ENCODE measurements at places on chromosomes 3 and 15. TPM values are rescaled to one million over a fixed set of nuclear protein-coding genes. Genes with fewer than 3 reads are reported as not detected.

Gene SPSB4
- 17.2 TPM for total RNA-seq

- DNase-seq, result no peak
Observed at GRCh38 chr3:168061332-168061996, 34.3 kb downstream of the GOLIM4 start.

DNA sequence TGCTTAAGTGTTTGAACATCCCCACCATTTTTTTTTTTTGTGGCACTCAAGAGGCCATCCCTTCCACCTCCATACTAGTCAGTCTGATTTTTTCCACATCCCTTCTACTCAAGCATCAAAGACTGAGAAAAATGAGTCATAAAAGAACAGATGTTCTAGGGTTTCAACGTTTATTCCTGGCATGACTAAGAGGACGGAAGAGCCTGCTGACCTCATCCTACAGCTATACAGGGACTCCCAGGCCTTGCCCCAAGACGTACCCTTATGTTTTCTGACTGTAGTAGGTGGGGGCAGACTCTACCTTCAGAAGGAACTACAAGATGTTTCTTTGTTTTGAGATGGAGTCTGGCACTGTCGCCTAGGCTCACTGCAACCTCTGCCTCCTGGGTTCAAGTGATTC is 3.3 kb upstream of the ITPKA start:
- DNase-seq, result no peak

DNA sequence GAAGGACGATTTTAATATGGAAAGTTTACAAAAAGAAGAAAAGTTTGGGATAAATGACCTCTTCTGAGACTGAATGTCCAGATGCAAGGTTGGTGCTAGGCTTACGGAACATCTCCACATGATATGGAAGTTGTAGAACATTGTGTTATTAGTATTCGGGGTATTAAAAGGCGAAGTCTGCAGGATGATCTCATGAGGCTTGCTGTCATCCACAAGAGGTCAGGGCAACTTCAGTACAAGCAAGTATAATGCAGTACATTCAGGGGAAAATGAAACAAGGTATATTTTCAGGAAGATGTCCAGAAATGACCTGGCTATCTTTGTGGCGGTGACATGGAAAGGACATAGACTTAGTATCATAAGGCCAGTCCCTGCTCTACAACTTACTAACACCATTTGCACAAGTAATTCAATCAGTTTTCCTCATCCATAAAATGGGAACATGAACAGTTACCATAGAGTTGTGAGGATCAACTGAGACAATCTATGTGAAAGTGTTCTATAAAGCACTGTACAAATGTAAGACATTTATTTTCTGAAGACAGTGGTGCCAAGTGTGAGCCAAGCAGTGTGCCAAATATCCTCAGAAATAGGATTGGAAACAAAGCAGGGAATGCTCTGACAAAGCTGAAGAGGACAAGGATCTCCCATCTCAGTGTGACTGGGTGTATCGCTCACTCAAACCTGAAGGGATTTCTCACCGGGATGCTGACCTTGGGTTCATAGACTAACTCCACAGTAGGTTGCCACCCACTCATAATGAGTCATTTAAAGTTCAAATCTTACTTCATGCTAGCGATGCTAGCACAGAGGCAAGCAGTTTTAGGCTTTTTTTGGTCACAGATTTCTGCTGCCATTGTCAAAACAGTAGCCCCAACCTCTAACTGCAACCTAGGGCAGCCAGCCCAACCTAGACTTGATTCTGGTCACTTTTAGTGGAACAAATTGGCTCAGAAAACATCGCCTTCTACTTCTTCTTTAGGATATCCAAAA is 118.3 kb downstream of the TIGIT start:
- no peak for DNase-seq

DNA sequence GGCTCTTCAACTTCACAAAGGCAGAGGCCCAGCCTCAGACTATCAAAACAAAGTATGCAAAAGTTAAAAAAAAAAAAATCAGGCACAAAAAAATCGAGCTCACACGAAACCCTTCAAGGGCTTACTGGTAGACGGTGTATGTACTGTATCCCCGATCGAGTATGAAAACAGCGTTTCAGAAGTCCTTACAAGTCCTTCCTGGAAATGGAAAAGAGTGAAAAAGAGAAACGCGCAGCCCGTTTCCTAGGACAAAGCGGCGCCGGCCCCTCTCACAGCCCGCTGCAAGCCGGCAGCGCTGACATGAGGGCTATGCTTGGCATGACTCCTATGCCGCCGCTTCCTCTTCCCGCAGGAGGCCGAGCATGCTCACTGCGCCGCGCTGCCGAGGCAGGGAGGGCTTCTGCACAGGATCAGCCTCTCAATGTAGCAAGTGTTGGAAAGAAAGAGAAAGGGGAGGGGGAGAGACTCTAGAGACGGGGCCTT is at the start of gene VGLL4:
Gene VGLL4, minus strand, starts transcription at position 311 of the 483 bp plus-strand sequence. CDS start 397 bp downstream, outside the sequence.
- DNase-seq, result peak; percentile 82

Gene KY
- total RNA-seq, result not detected

Gene SMCO1
- total RNA-seq, result not detected

GRCh38 chr3:71421475-71421819 is 162.1 kb downstream of the FOXP1 start:
- DNase-seq, result no peak
